GM13976 (cell line): ENCODE measurements at places on chromosomes 7 and 10.
A peak's percentile ranks its signal among the peaks of the same experiment; 100 is the strongest.

GRCh38 chr7:50449881-50450589, at the start of gene FIGNL1:
Gene FIGNL1, minus strand, starts transcription at chr7:50450350. Its CDS starts 3,063 bp downstream, at chr7:50447287.
- DNase-seq, result peak; percentile 90

DNA sequence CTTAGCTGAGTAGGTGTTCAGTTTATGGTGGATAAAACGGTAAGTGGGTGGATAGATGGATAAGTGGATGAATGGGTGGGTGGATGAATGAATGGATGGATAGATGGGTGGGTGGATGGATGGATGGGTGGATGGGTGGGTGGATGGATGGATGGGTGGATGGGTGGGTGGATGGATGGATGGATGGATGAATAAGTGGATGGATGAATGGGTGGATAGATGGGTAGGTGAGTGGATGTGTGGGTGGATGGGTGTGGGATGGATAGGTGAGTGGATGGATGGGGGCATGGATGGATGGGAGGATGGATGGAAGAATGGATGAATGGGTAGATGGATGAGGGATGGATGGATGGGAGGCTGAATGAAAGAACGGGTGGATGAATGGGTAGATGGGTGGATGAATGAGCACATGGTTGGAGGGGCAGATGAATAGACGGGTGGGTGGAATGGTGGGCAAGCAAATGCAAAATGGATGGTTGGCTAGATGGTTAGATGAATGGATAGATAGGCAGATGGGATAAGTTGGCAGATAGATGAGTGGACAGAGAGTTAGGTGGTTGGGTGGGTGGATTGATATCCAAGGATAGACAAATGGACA, 25.7 kb downstream of the ELN start:
- no peak for DNase-seq

- DNase-seq, result no peak
These were observed 31.0 kb downstream of the MKI67 start for GRCh38 chr10:128095027-128095752.

- no peak for DNase-seq
These were observed 77.0 kb downstream of the SLC25A13 start for GRCh38 chr7:96244992-96245292.

GRCh38 chr10:89335226-89335625, 7.4 kb downstream of the IFIT3 start:
- no peak for DNase-seq

- no peak for DNase-seq
These were observed 109.5 kb downstream of the UNCX start for GRCh38 chr7:1342090-1342640.

GRCh38 chr7:133763076-133763640, 364.0 kb upstream of the LRGUK start:
- DNase-seq, result no peak

GRCh38 chr10:73645251-73645650, 4.0 kb upstream of the MYOZ1 start:
- no peak for DNase-seq

DNA sequence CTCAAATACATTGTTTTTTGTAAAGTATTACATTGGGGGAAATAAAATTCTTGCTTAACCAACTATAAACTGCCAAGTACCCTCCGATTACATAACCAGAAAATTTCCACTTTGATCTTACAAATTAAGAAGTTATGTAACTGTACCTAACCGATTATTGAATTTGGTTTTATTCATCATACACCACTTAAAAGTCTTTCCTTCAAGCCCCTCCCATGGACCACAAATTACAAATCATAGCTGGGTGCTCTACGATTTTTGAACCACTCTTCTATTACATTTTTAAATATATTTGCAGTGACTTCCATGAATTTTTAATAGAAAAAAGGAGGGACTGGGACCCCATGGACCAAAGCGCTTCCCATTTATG, 630 bp downstream of the ZNF680 start:
- no peak for DNase-seq

GRCh38 chr10:52597189-52597863, 175.3 kb downstream of the MBL2 start:
- DNase-seq, result no peak
